Activated T-helper 17 cell treated with anti-CD3 and anti-CD28 coated beads, Interleukin-2, amount 50 U/mL, for 72 hours (primary cell): ENCODE measurements at places on chromosomes 11 and 22. TPM values are rescaled to one million over a fixed set of nuclear protein-coding genes. Genes with fewer than 3 reads are reported as not detected.
A peak's percentile ranks its signal among the peaks of the same experiment; 100 is the strongest.

- ATAC-seq, result no peak
These were observed 114.4 kb downstream of the PTPRJ start for GRCh38 chr11:48094643-48095339.

DNA sequence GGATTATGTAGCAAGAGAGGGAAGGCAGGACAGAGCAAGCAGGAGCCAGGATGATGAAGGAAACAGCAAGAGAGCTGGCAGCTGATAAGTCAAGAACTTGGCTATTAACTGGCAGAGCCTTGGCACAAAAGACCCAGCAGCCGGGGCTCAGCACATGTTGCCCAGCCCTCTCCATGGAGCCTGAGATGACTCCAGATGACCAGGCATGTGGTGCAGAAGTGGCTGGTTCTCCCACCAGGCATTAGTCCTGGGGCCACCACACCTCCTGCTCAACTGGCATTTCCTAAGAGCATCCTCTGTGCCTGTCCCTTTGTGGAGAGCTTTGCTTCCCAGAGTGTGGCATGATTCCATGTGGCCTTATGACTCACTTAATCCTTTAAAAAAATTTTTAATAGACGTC is 522.6 kb downstream of the MN1 start:
- ATAC-seq, result no peak

DNA sequence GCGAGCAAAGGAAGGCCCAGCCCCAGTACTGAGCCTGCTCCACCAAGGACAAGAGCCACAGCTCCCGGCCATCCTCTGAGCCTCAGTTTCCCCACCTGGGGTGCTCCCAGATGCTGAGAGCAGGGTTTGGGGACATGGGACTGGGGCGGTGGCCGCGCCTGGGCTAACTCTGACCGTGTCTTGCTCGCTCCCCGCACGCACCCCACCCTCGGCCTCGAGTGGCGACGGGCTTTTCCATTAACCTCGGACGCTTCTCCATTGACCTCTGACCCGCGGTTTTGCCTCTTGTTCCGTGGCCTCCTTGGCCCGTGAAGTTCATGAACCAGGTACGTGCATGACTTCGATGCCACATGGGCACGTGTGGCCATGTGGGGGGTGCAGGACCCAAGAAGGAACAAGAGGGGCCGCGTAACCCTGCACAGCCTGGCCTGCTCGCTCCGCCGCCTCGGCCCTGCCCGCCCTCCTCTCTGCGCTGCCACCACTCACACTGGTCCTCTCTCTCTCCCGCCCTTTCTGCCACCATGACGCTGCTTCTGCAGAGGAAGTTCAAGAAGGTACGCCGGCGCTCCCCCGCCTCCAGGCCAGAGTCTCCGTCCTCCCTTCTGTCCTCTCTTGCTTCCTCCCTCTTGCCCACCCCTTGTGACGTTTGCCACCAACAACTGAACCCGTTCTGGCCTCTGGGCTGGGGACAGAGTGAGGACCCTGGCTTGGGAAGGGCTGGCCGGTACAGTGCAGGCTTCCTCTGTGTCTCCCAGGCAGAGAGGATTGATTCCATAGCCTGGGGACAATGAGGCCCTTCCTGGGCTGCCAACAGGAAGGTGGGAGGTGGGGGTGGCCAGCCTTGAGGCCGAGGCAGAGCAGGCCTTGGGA is 6.9 kb downstream of the TNNT3 start:
- no peak for ATAC-seq

- ATAC-seq, result no peak
These were observed 138.6 kb downstream of the KIRREL3 start for GRCh38 chr11:126861796-126862459.

GRCh38 chr11:133815636-133816035 is 29.7 kb downstream of the SPATA19 start:
- no peak for ATAC-seq

- ATAC-seq, result no peak
These were observed 100.2 kb downstream of the TBC1D22A start for GRCh38 chr22:46862418-46863324.

DNA sequence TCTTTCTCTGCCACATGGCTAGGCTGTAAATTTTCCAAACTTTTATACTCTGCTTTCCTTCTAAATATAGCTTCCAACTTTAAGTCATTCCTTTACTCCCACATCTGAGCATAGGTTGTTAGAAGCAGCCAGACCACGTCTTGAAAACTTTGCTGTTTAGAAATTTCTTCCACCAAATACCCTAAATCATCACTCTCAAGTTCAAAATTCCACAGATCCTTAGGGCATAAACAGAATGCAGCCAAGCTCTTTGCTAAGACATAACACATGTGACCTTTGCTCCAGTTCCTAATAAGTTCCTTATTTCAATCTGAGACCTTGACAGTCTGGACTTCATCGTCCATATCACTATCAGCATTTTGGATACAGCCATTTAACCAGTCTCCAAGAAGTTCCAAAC is 749.9 kb downstream of the METTL15 start:
- ATAC-seq, result no peak

- no peak for ATAC-seq
These were observed 29.2 kb downstream of the USP35 start for GRCh38 chr11:78217650-78218541.

DNA sequence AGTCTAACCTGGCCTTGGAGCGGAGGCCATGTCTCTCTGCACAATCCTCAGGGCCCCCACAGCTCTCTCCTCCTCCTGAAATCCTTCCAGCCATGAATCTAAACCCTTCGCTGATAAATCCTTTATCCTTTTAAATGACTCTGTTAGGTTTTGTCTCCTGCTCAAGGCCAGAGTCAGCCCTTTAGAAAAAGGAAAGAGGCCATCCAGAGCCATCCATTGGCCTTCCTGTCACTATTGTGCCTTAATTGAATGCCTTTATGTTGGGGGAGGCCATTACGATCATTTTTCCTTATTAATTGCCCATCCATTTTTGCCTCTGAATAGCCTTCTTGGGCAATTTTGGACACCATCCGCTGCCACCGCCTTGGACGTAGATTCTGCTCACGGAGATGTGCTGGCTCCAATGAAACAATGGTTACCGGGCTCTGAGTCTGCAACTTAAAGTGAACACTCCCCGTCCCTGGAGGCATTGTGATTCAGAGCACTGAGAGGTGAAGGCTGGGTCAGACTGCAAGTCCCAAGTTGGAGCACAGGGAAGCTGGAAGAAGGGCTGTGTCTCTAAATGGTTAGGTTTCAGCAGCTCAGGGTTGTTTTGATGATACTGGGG is 213.0 kb upstream of the E2F8 start:
- ATAC-seq, result no peak

DNA sequence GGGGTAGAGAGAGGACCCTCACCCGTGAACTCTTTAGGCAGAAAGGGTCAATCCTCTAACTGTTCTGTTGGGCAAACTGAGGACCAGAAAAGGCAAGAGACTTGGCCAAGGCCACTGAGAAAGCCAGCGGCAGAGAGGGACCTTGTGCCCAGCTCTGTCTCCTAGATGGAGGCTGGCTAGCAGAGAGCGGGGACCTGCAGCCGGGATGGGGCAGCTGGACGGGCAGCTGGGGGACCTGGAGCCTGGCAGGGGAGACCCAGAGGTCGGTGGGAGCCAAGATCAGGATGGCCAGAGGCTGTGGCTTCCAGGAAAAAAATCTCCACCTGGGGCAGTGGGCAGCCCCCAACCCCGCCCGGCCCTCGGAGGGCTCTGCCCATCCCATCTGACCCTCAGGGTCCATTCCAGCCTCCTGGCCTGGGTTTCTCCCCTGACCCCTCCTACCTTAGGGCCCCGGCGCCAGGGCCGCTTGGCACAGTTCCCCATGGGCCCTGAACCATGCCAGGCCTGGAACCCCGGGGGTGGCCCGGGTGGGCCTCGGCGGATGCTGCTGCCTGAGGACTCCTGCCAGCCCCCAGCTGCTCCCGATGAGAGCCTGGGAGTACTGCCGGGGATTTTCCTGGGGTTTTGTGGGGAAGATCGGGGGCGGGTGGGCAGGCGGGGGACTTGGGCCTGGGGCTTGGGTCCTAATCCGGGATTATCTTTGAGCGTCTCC is at the start of gene CABP2:
TSS of gene CABP2 (minus strand) at position 603 of the 712 bp plus-strand sequence. CDS start at position 483, 120 bp downstream.
- ATAC-seq, result no peak

DNA sequence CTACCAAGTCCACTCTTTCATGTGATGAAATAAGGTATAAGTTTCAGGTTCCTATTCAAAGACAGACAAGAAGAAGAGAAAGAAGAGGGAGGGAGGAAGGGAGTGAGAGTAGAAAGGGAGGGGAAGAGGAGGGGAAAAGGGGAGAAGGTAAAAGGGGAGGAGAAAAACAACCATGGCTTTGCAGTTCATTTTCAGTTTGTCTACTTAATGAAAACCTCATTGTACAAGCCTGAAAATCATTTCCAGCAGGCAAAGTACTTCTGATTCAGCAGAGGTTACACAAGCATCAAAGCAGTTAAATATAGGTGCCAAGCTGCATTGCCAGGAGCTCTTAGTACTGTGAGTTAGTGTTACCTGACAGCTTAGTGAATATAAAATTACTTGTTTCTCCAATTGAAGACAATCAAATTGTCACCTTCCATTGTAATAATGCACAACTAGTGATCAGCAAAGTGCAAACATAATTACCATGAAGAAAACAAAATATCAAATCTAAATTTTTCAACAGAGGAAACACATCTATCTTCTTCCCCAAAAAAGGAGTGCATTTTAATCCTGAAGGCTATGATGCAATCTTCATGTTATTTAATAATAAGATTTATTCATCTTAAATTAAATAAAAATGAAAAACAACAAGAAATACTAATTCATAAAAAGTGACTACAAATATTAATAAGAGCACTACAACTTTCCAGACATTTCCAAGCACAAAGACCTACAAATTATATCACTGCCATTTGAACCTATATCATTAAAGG is 8.2 kb downstream of the SOX6 start:
- no peak for ATAC-seq

GRCh38 chr22:23357053-23357452 is 176.7 kb downstream of the BCR start:
- no peak for ATAC-seq

GRCh38 chr11:75478783-75479596 is 46.0 kb upstream of the KLHL35 start:
- no peak for ATAC-seq

DNA sequence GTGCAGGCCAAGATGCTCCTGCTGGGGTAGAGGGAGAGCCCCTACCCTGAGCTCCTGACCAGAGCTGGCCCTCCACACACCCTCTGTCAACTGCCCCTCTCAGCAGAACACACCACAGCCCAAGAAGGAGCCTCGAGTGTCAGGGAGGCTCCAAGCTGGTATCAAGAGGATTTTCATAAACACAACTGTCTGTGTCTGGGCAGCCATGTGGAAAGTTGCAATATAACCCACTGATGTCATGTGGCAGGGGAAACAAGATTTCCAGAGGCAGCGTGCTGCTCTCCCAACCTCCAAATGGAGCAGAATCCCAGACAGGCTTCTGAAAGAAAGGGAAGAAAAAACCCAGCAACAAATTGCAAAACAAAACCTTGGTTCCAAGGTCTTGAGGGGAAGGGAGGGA is 569.9 kb downstream of the BUD13 start:
- ATAC-seq, result no peak

GRCh38 chr11:116869610-116870009 is 32.2 kb upstream of the APOA1 start:
- ATAC-seq, result no peak

DNA sequence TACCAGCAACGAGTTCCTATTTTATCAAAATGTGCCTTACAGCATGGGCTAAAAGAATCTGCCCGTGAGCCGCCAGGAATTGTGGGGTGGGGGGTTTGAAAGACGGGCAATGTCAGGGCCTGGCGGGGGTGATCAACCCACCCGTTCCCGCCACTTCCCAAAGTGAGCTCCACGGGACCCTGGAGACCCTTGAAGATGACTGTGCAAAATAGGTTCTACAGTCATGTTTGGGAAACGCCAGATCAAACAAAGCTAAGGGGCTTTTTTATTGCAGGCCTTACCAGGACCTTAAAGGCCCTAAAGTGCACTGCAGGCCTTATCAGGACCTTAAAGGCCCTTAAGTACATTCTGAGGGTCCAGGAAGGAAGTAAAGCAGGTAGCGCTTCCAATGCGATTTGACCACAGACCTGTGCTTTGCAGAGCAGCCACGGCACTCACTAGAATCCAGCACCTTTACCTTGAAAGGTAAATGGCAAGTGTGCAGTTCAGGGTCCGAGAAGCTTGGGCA is 404.1 kb downstream of the SHANK2 start:
- ATAC-seq, result no peak

DNA sequence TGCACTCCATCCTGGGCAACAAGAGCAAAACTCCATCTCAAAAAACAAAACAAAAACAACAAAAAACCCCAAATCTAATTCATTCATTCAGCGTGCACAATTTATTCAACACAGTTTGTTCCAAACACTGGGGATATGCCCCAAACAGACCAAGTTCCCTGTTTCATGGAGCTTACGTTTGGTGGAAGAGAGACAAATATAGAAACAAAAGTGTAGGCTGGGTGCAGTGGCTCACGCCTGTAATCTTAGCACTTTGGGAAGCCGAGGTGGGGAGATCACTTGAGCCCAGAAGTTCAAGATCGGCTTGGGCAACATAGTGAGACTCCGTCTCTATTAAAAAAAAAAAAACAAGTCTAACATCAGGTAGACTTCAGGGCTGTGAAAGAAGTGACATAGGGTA is 52.4 kb downstream of the PTPRJ start:
- ATAC-seq, result no peak

DNA sequence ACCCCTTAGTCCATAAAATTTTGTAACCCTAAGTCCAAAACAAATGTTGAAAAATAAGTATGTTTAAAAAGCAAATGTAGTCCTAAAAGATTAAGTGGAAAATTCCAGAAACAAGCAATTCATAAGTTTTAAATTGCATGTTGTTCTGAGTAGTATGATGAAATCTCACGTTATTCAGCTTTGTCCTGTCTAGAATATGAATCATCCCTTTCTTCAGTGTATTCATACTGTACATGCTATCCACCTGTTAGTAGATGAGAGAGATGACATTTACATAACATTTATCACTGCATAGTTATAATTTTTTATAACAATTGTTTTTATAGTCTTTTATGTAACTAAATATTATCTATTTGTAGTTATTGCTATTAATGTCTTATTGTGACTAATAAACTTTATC is 622.3 kb upstream of the CHORDC1 start:
- no peak for ATAC-seq

DNA sequence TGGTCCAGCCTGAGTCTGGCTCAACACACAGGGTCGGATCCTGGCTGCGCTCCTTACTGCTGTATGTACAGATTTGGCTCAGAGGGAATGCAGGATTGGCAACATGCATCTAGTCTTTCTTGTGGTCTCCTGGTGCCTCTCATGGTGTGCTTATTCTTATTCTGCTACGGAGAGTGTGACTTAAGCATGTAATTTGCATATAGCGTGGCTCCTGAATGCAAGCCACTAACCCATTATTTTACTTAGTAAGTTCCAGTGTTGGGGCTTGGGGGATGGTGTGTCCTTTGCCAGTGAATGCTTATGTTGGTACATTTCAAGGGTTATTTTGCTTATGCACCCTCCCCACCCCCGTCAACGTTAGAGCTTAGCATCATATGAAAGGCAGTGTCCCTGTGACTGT is 51.2 kb downstream of the PTPRJ start:
- peak; percentile 58 for ATAC-seq

GRCh38 chr11:134412203-134413042 is at the start of gene B3GAT1:
Gene B3GAT1 (minus strand): TSS chr11:134412242. CDS start chr11:134387659, 24,583 bp downstream.
- ATAC-seq, result peak; percentile 41

OR10A2 gene
- not detected for total RNA-seq

OR2AG2 gene
- total RNA-seq, result not detected

OR2D2 gene
- total RNA-seq, result not detected

KIF18A gene
- total RNA-seq, result 30.3 TPM

GLYATL2 gene
- not detected for total RNA-seq

BTBD18 gene
- not detected for total RNA-seq

FXYD2 gene
- total RNA-seq, result not detected

NRGN gene
- 8.0 TPM for total RNA-seq

OR56B1 gene
- not detected for total RNA-seq
